Amniotic stem cell (primary cell): ENCODE measurements at places on chromosomes 4 and X.

DNA sequence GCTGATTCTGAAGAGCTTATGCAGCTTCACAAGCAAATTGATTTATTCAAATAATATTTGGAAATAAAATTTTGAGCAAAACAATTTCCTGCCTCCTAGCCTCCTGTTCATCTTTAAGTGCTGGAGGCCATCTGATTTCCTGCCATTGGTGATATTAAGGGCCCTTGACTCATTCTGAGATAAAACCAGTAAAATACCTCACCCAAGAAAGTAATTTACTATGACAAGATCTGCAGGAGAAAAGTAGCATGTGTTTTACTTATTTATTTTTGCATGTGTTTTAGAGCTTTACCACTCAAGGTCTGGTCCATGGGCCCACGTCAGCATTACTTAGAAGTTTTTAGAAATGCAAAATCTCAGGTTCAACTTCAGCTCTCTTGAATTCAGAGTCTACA is 67.7 kb downstream of the DCLK2 start:
- DNase-seq, result no peak

DNA sequence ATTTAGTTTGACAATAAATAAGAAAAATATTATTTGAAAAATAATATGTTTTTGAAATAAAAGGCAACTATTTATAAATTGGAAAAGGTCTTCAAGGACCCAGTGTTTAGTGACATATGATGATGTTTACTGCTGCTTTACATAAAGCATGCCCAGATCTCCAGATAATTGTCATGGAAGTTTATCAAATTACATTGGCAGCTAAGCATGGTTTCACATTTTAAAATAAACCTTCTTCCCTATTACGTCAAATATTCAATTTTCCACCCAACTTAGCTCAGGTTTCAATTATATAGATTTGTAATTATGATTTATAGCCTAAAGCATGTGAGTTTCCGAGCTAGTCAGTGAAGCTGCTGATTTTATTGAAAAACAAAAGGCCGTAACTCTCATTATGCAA is 417.2 kb downstream of the CFAP47 start:
- DNase-seq, result no peak

DNA sequence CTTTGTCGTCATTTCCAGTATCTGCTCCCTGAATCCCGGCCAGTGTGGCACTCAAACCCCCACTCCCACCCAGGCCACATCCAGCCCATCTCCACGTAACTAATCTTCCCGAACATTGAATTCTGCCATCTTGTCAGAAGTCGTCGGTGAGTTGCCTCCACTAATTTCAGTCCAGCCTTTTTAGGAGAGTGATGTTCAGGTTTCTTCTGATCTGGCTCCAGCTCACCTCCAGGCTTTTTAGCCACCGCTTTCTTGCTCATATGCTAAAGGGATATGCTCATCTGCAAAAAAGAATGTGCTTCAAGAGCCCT is 1.3 kb downstream of the TMEM165 start:
- no peak for DNase-seq

DNA sequence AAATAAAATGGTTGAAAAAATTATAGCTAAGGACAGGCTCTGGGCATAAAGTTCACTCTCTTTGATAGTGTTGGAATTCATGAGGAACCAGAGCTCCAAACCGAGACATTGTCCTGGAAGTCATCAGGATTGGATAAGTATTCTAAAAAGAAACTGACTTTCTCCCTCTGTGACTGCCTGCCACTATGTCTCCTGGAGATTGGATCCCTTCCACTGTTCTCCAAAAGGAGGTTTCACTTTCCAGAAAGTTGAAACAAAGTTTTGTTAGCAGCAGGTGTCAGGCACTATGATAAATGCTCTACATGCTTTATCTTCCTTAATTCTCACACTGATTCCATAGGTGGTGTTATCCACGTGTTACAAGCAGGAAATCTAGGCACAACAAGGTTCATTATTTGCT is 16.8 kb downstream of the BANK1 start:
- no peak for DNase-seq

DNA sequence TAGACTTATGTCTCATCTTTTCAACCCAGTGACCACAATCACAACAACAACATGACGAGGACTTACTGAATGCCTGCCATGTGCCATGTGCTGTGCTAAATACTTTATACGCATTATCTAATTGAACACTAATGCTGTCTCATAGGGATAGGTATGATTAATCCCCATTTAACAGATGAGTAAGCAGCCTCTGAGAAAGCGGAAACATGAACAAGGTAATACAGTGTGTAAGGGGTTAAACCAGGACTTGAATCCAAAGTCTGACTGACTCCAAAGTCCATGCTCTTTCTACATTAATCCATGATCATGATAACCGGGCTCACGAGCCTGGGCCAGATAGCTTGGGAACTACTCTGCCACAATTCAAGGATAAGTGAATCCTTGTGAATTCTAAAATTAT is 105.3 kb upstream of the MBNL3 start:
- no peak for DNase-seq

DNA sequence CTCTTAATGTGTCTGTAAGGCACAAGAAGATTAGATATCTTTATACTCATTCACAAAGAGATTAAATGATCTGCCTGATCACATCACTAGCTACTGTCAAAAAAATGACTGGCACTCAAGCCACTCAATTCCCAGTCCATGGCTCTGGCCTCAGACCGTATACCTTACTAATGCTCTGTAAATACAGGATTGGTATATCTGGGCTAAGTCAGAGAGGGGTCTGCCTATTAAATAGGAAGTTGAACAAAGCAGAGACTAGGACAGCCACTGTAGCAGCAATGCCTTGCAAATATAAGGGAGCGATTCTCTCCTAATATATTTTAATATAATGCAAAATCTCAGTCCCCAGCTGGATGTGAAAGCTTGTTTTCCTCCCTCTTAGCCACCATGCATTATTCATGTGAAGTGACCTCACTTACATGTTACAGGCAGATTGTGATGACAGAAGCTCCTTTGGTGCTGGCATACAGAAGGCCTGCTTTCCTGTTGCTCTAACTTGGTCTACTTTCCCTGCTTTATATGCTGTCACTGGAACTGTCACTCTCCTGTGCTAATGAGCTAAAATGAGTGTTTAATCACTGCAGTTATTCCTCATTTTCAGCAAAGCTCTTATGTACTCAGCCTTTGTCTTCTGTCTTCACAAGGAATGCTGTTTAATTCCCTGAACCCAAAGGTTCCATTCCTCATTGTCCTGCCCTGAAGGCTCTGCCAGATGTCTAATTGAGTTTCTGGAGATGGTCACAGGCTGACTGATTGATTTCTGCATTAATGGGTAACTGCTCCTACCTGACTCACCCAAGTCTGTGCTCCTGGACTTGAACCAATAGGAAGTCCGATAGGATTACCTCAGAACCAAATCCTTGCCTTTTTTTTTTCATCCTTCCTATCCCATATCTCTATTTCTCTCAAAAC is 578.2 kb downstream of the KLHL13 start:
- DNase-seq, result no peak

DNA sequence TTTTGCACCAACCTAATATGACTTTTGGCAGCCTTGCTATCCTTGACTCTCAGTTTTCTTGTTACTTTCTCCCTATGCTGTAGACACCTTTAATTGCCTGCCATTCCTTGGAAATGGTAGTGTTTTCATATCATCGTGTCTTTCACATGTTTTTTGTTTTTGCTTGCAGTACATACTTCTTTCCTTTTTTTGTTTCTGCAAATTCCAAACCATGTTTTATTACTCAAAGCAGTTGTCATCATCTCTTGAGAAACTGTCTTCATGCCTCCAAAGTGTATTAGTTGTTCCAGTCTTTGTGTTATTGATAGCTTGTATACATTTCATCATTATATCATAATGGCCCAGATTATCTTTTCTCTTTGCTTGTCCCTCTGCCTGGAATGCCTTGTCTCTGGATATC is 57.1 kb downstream of the PDLIM5 start:
- no peak for DNase-seq

DNA sequence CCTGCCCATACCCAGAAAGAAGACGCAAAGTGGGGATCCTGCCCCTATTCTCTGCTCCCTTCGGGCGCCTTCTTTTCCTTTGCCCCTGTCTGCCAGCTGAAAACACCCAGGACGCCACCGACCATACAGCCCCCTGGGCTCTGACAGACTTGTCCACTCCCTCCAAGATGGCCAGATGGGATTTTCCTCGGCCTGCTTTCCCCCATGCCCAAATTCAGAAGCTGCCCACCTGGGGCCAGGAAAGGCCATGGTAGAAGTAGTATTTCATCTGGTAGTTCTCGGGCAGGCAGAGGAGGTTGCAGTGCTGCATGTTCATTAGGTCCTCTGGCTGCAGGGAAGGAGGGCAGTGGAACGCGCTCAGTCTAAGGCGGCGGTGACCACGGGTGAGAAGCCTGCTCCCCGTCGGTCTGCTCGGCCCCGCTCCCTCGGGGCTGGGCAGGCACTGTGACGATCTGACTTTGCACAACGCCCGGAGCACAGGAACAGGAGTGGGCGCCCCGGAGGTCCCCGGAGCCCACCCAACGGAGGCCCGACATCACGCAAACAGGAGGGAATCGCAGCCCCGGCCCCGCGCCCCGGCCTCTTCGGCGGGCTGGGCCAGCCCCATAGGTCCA is 582 bp downstream of the NAA10 start:
- no peak for DNase-seq

GRCh38 chr4:81038636-81039350 is 8.3 kb downstream of the BMP3 start:
- no peak for DNase-seq

DNA sequence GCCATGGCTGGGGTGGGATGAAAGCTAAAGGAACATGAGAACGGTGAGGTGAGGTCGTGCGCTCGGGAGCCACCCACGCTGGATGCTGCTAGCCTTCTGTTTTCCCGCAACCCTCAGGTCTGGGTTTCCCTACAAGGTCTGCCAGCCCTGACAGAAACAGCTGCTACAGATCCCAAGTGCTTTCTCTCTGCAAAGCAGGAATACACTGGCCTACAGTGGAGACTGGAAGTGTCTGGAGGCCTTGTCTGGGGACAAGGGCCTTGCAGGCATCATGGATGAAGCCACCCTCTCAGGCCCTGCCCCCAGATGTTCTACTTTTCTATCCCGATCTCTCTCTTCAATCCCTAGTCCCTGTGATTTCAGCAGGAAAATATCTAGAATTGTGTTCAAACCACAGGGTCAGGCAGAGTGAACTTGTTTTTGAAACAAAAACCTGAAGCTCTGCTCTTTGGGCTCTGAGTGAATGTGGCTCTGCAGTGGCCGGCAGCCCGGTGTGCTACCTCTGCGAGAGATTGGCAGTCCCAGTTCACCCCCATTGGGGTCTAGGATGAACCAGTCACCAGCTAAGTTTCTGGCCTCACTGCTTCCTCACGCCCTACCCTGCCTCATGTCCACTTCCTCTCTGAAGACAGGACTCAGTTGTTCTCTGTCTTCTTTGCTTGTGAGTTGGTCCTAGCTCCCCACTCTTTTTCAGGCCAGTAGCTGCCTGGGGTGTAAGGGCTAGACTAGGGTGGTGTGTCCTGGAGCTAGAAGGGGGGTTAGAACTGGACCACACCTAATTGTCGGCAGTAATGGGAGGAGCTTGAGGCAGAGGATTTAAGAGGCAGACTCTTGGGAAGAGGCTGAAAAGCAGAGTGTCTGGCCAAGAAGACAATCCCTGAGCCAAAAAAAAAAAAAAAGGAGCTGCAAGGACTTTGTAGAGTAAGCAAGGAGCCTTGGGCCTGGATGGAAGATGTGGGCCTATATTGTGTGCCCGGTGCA is 89.6 kb downstream of the RTL5 start:
- DNase-seq, result no peak

DNA sequence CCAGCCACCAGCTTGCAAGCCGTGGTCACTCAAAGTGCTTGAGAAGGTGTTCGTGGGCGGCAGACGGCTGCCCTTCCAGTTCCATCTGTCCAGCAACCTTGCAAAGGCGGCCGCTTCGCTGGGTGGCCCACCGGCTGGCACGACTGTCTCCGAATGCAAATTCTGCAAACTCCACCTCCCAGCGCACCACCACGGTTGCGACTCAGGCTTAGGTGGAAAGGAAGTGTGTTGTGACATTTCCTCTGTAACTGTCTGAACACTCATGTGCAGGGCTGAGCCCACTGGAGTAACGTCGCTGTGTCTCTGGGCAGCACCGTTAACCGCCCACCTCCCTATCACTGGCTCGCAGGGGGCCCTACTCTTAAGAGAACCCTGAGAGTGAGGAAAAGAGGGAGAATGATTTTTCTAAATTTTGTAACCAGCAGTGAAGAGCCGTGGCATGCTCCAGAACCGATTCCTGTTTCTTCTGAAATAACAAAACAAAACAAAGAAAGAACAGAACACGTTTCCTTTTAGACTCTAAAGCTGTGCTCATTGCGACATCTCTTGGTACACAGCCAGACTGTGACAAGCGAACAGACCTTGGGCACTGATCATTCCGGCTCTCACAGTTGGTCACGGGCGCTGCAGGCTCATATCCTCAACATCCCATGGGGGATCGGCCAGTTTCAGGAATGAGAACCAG is at the start of gene P2RY8:
P2RY8 (minus strand) TSS at position 155 of the 685 bp plus-strand sequence. CDS start 70,627 bp downstream, outside the sequence.
- no peak for DNase-seq

- no peak for DNase-seq
These were observed 471.7 kb downstream of the GASK1B start for GRCh38 chr4:157700898-157701694.

GRCh38 chr4:142567620-142568451 is 278.3 kb downstream of the INPP4B start:
- DNase-seq, result no peak

- no peak for DNase-seq
These were observed 18.3 kb downstream of the SCD5 start for GRCh38 chr4:82780170-82780751.

GRCh38 chr4:146507632-146508031 is 14.1 kb downstream of the SLC10A7 start:
- no peak for DNase-seq

DNA sequence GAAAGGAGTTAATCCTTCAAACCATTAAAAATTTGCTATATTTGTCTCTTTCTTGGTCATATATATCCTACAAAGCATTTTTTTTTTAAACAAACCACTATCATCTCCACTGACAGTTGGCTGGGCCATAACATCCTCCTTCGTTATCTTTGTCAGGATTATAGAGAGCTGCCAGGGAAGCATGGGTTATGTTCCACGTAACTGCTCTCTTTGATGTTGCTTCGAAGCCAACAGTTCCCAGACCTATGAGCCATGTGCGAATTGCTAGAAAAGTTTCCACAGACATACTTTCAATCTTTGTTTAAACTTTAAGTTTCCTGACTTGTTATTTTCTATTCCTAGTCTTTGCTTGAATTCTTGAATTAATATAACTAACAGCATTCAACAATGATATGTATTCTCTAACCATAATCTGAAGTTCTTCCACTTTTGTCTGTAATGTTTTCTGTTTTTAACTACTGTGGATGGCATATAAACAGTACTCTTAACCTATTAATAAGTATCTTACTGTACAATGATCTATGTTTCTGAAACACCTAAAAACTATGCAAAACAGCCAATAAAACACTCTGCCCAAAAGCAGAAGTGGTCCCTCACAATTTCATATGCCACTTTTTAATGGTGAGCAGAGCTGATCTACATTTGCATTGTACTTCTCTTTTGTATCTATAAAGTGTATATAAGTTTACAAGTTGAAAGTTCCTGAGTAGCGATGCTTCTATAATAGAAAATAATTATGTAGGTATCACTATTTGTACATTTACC is 37.9 kb downstream of the EREG start:
- no peak for DNase-seq

GRCh38 chrX:38806875-38807621 is 5.8 kb downstream of the MID1IP1 start:
- DNase-seq, result no peak
